ENCODE measurements at places on chromosomes 16 and 17. TPM values are rescaled to one million over a fixed set of nuclear protein-coding genes. Genes with fewer than 3 reads are reported as not detected.

Gene ITGAL
- 521 TPM for total RNA-seq

Gene BEAN1
- not detected for total RNA-seq

- no peak for DNase-seq
Observed at GRCh38 chr16:31132303-31132979, 3.1 kb downstream of the PRSS8 start.

DNA sequence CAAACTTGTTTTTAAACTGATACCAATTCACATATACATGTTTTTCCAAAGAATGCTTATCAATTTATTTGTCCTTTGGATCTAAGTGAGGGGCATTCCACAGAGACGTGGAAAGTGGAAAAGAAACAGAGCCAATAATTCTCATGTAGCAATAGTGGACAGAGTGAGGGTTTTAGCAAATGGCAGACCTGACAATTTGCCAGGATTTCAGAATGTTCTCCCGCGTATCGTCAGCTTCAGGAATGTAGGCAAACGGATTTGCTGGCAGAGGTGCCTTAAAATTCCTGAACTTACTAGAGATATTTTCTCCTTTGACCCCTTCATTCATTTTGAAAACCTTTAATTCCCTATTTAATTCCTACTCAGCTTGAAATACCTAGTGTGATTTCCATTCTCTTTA is 193.4 kb upstream of the CPHXL start:
- no peak for DNase-seq

GRCh38 chr17:79706931-79707850 is 23.6 kb upstream of the ENPP7 start:
- no peak for DNase-seq

GRCh38 chr17:51443646-51444045 is 183.3 kb downstream of the UTP18 start:
- no peak for DNase-seq

GRCh38 chr16:61581417-61582046 is 454.7 kb downstream of the CDH8 start:
- DNase-seq: no peak

Measured in activated CD4-positive, alpha-beta T cell treated with anti-CD3 and anti-CD28 coated beads, Interleukin-2, amount 10 ng/mL, durations not matched to agents 7 days and 5 days (primary cell).